ENCODE measurements at places on chromosomes 13 and 19.

DNA sequence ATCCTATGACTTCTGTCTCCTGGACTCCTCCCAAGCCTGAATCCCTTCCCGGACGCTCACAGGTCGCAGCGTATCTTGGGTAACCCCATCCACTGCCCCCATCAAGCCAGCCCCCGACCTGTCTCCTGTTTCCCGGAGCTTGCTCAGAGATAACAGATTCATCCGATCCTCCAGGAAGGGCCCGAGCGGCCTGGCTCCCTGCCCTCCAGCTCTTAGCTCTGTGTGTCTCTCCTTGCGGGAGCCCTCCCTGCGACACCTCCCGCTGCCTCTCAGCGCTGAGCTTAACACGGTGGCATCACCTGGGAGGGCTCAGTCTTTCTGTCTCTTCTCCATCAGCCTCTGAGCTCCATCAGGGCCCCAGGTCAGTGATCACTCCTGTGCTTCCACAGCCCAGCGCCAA lies 4.3 kb upstream of the TMEM255B start:
- DNase-seq: no peak

GRCh38 chr19:48573163-48573505 lies 21.2 kb downstream of the SULT2B1 start:
- DNase-seq: no peak

DNA sequence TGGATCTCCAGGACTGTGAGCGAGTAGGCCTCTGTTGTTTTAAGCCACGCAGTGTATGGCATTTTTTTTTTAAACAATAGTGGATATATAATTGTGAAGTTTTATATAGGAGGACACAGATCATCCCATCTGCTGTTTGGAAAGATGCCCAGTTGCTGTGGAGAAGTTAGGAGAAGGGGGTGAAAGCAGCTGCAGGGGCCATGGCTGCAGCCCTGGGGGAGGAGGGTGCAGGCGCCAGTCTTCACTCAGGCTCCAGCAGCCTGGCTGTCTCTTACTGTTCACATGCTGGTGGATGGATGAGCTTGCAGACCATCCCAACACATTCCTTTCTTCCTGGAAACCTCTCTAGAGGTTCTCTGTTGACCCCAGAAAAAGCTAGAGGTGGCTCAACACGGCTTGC lies 242.3 kb downstream of the TEX29 start:
- no peak for DNase-seq

GRCh38 chr19:6216996-6217751 lies 62.6 kb downstream of the MLLT1 start:
- no peak for DNase-seq
